ENCODE measurements at places on chromosomes 2 and 18.

DNA sequence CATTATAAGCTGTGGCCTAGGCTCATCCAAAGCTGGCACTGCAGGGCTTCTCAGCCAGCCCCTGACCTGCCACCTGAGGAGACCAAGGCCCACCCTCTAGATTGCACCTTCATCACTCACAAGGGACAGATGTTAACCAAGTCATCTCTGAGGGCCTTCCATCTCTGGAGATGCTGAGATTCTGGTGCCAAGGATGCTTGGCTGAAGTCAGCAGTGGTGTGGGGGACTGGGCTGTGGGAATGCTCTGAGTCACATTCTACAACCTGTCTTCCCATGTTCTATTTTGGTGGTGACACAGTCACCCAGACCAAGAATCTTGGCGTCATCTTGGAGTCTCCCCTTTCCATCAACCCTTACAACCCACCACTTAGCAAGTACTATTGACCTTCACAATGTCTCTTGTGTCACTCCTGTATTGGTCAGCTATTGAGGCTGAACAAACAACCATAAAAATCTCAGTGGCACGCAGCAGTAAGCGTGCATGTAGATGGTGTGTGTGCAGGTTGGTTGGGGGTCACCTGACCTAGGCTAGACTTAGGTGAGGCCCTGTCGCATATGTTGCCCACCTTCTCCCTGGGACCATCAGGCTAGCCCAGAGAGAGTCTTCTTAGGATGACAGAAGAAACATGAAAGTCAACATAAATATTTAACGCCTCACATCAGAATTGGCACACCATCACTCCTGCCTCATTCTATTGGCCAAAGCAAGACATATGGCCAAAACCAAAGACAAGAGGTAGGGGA lies 135.0 kb downstream of the SMAD7 start:
- DNase-seq: peak; percentile 68

- DNase-seq: no peak
These were observed 188.6 kb upstream of the CDH19 start for GRCh38 chr18:66792466-66792865.

DNA sequence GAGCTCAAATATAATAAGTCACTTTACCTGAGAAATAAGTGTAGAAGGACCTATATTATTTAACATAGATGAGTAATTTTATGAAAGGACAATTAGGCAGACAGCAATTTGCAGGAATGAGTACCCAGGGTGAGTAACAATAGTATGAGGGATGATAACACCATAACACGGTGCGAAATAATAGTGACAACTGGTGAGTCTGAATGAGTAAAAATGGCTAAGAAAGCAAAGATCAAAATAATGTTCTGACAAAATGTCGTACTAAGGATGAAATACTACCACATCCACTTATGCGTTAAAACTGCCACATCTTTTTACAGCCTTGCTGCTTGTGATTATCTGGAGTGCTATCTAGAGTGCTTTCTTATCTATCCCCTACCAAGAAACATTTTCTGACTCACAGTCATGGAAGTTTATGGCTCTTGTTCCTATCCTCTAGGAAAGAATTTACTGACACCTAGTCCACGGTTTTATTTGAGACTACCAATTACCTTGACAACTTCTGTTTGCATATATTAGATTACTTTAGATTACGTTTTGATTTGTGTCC lies 929.7 kb downstream of the LRP1B start:
- DNase-seq: no peak

- no peak for DNase-seq
These were observed 1012.4 kb upstream of the CRIM1 start for GRCh38 chr2:35343135-35343534.

DNA sequence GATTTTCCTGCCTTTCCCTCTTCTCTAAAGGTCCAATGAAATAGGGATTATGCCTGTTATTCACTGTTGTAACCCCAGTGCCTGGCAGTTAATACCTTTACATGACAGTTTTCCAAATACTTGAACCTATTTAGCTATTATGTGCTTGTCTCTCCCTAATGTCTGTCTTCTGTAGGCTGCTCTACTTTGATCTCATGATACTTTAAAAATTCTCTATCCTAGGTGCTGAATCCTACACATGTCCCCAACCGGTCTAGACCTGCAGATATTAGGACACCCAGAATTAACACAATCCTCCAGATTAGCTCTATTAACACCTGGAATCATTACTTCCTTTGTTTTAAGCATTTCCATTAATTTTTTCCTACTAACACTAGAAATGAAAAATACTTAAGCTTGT lies 7.3 kb downstream of the CEBPZ start:
- no peak for DNase-seq

GRCh38 chr18:61459896-61460648 lies 126.8 kb downstream of the CDH20 start:
- no peak for DNase-seq

DNA sequence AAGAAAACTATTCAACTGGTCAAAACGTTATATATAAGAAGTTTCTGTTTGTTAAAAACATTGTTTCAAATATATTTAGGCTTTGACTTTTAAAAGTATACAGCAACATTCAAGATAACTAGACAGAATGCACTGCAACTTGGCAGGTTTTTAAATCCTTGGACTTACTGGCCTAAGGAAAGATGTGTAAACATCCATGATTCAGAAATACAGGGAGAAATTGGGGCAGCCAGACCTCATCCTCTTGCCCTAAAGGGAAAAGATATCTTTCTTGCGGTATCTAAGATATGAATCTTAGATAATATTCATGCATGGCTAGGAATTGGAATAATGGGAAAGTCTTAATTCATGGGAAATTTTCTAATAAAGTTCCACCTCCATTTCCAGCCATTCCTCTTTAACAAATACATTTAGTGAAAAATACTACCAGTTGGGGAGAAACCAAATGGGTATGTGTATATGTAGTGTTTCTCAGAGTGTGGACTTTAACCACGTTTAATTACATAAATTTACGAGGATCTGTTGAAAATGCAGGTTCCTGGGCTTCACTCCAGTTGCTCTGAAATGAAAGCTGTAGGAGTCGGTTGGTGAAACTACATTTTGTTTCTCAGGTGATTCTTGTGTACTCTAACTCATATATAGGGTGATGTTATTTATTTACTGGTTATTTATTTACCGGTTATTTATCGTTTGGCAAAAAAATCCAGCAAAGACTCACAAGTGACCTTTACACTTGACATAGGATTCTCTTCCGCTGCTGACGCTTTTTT lies 587 bp upstream of the TANK start:
- no peak for DNase-seq

DNA sequence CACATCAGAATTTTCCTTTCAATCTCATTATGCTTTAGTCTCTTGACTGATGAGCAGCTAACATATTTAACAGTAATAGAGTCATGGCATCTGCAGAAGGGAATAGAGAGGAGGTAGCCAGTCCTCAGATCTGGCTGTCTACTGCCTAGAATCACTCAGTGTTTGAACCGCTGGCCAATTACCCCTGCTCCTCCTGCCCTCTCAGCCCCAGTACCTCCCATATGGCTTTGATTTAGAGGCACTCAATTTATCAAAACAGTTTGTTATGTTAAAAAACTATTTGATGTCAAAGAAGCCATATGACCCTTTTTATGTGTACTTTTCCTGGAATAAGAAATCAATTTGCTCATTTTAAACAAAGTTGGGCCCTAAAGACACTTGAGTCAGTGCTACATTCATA lies 355.2 kb downstream of the CMPK2 start:
- no peak for DNase-seq

All from osteoblast (primary cell).